ENCODE measurements at places on chromosomes 2 and 18. TPM values are rescaled to one million over a fixed set of nuclear protein-coding genes. Genes with fewer than 3 reads are reported as not detected.

DNA sequence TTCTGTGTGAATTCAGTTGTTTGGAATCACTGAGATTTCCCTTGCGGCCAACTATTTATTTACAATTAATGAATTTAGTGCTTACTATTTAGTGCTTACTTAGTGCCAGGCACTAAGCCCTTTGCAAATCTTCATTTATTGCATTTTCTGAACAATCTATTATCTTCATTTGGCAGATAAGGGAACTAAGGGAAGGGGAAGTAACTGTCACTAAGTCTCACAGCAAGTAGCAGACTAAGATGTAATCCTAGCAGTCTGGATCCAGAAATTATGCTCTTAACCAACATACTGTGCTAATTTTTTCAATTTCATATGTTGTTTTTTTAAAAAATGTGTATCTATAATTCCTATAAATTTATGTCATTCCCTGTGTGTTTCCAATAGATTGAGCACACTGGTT, 214.4 kb upstream of the EPC2 start:
- no peak for DNase-seq

- no peak for DNase-seq
Observed at GRCh38 chr18:27656167-27656778, 471.2 kb upstream of the CHST9 start.

GRCh38 chr2:88626171-88627054, 851 bp downstream of the EIF2AK3 start:
- DNase-seq = peak; percentile 79

DNA sequence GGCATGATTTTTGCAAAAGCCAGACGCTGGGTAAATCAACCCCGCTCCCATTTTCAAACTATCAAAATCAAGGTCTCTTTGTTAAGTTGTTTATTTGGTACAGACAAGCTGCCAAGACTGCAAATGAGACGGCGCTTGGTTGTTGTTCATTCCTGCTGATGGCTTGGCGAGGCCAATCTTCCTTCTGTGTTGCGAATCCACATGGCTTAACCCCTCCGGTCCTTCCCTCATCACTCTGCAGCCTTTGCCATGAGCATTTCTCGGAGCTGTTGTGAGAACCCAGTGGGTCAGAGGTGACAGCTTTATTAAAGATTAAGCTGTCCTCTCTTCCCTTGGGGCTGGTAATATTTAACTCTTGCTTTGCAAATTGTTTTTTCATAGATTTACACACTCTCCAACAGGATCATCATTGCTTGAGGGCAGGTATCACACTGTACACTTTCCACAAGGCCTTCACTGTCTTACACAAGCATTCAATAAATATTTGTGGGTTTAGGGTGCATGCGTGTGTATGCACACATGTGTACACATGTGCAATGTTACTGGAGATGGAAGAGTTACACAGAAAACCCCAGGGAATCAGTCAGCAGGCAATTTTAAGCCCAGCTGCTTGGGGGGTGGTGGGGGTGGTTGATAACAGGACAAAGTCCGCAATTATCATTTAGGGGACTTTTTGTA, 27.8 kb upstream of the KCNF1 start:
- DNase-seq = no peak

- DNase-seq = no peak
Observed at GRCh38 chr2:201579536-201579935, 63.8 kb downstream of the TMEM237 start.

- no peak for DNase-seq
Observed at GRCh38 chr2:38105922-38106321, 30.0 kb upstream of the CYP1B1 start.

DNA sequence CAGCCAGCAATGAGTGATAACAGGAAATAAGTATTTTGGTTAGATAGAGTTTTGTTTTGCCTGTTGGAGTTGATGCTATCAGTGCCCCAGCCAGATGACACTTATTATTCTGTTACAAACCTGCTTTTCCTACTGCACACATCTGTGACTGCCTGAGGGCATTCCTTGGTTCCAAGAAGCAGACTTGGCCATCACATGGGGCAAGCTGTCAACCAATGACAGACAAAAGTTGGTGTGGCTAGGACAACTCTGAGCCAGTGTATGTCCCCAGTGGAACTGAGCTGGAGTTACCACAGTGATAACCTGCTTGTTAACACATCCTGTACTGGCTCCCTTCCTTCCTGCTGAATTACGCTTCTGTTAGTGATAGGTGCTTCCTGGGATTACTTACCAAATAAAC, 54.5 kb downstream of the FAM171B start:
- no peak for DNase-seq

DNA sequence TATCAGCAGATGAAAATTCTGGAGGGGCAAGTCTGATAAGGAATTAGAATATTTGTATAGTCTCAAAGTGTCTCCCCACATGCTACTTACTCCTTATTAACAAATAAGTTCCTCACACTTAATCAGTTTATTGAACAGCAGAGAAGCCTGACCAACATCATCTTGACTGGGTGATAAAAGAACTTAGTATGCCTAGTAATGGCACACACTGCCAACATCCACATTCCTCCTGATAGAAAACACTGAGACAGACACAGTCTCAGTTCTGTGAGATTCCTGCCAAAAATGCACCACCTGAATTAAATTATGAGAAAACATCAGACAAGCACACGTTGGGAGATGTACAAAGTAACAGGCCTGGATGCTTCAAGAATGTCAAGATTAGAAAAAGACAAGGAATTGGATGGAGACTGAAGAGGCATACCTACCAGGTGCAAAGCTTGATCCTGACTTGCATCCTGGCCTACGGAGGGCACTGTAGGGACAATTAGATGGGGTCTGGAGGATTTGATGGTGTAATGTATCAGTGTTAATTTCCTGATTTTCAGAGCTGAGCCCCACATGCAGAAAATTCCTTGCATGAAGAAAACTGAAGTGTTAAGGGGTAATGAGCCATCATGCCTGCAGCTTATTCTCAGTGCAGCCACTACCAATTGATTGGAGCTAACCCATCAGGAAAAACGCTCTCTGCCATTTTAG, 200.4 kb upstream of the SH3BP4 start:
- DNase-seq = no peak

GRCh38 chr18:9494778-9495331, 19.5 kb downstream of the RALBP1 start:
- no peak for DNase-seq

DNA sequence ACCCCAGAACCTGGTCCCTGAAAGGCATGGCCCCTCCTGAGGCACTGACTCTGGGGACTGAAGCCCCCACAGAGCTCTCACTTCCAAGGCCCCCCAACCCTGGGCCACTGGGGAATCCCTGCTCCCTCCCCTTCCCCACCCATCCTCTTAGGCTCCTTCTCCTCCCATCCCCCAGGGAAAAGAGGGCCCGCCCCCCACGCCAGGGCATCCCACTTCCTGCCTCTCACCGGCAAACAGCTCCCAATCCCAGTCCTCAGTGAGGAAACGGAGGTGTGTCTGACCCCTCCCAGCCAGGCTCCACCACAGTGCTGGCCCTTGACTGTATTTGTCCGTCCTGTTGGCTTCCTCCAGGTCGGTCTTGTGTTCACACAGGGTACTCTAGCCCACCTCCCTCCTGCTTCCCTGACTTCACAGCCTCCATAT, 35.0 kb upstream of the PTMA start:
- DNase-seq = peak; percentile 73

DNA sequence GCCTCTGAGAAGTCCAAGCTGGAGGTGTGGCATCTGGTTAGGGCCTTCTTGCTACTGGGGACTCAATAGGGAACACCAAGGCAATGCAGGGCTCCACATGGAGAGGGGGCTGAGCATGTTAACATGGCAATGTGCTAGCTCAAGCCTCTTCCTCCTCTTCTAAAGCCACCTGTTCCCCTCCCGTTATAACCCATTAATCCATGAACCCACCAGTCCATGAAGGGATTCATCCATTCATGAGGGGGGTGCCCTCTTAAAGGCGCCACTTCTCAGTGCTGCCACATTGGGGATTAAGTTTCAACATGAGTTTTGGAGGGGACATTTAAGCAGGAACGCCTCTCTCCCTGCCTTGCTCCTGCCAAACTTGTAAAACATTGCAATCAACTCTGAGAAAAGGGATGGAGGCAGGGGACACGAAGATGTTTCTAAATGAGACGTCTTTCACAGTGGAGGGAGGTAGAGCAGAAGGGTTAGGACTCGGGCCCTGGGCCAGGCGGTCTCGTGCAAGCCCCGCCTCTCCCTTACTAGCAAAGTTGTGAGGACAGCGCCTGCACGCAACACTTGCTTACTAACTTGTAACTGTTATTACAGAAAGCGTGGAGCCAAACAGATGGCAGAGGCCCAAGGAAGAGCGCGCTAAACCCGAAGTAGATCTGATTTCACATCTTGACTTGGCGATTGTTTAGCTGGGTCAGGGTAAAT, 118.2 kb upstream of the ZNF516 start:
- no peak for DNase-seq

DNA sequence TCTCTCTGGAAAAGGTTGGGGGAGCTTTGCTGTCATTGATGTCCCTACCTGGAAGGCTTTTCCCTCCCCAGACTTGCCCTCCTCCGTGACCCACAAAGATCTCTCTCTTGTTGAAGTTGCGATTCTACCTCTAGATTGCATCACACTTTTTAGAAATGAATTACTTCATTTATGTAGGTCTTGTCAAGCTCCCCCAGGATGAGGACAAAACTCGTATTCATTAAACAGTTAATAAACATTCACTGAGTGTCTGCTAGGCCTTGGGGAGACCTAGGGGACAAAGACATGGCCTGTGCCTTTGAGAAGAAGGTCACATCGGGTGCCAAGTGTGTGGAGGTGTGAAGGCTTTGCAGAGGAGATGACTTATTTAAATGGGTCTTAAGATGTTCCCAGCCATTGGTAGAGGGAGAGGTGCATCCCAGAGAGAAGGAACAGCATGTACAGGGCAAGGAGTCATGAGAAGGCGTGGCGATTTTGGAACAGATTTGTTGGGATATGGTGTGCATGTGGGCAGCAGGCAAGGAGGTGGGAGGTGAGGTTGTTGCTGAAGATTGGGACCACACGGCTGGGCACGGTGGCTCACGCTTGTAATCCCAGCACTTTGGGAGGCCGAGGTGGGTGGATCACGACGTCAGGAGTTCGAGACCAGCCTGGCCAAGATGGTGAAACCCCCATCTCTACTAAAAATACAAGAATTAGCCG, 9.8 kb upstream of the YWHAQ start:
- DNase-seq = no peak

DNA sequence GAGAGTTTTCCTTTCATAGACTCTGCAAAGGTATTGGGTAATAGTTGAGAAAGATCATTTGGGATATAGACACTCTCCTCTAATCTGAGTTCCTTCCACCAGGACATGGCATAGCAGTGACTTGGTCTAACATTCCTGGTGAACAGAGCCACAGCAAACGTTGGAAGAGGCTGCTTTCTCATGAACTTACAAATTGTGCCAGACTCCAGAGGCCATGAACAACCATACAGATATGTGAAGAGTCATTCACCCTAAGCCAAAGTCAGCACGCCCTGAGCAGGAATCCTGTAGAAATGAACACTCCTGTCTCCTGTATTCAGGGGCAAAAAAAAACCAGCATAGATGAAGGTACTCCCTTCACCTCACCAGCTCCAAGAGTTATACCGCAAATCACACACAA, 152.8 kb downstream of the TMEM18 start:
- DNase-seq = no peak

Gene ANKRD30BL
- total RNA-seq = not detected

Gene HSBP1L1
- 12.5 TPM for total RNA-seq

Gene CCT7
- total RNA-seq = 212 TPM

Gene COL5A2
- 10.5 TPM for total RNA-seq

Gene GALM
- 15.6 TPM for total RNA-seq

Gene SALL3
- total RNA-seq = 0.05 TPM

Gene TSPYL6
- not detected for total RNA-seq

Gene IHH
- total RNA-seq = not detected
